ENCODE measurements at places on chromosomes 11 and 22. TPM values are rescaled to one million over a fixed set of nuclear protein-coding genes. Genes with fewer than 3 reads are reported as not detected.

Gene CRYBB1
- not detected for total RNA-seq

Gene EML3
- 26.7 TPM for total RNA-seq

Gene PYGM
- 5.5 TPM for total RNA-seq

- no peaks in the 10 kb centered on the region for H3K36me3 ChIP-seq
- no peak overlapping the region for H3K27ac ChIP-seq
- no peaks in the 10 kb centered on the region for H3K4me1 ChIP-seq
- no peaks in the 10 kb centered on the region for H3K27me3 ChIP-seq
- peak; percentile 82 for DNase-seq
These were observed 33.4 kb downstream of the FDX1 start for GRCh38 chr11:110463153-110463552.

DNA sequence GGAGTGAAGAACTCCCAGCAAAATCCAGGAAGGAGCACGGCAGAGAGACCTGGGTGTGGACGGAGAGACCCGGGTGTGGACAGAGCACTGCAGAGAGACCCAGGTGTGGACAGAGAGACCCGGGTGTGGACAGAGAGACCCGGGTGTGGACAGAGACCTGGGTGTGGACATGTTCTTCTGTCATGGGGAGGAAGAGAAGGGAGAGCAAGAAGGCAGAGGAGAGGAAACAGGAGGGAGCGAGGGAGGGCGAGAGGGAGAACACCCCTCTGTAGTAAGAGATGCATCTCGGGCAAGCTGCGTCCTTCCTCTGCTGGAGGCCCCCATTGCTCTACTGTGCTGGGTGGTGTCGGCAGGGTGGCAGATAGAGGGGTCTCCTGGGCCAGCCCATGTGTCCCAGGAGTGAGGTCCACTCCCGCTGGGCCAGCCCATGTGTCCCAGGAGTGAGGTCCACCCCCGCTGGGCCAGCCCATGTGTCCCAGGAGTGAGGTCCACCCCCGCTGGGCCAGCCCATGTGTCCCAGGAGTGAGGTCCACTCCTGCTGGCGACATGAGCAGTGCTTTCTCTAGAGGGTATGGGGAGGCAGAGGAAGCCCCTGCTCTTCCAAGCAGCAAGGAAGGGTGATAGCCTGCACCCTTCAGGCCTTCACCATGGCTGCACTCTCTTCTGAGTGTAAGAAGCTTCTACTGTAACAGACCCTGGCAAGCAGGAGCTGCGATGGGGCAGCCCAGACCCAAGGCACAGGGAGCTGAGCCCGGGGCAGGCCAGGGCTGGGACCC, 934.2 kb downstream of the BRD1 start:
- DNase-seq = no peak
- no peak overlapping the region for H3K27ac ChIP-seq
- no peaks in the 10 kb centered on the region for H3K4me1 ChIP-seq
- H3K4me3 ChIP-seq = no peak overlapping the region
- peaks cover 13% of the 10 kb centered on the region for H3K27me3 ChIP-seq
- H3K36me3 ChIP-seq = peaks cover 4% of the 10 kb centered on the region

Gene OR5B21
- total RNA-seq = not detected

DNA sequence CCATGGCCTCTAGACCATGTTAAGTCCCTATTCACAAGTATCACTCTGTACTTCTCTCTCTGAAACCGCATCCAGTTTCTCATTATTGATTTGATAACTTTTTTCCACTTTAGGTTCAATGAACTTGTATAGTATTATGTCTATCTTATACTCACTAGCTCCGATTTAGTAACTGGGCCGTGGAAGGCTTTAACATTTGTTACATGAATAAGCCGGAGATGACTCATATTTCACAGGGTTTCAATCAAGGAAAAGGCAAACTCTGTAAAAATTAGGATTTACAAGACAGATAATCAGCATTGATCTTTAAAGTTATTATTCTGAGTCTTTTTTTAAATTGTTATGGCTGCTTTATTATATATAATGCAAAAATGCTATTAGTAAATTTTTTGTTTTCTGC, 662.2 kb upstream of the CNTN5 start:
- H3K4me3 ChIP-seq = no peak overlapping the region
- no peak overlapping the region for H3K27ac ChIP-seq
- no peaks in the 10 kb centered on the region for H3K36me3 ChIP-seq

Gene ABCC8
- total RNA-seq = 5.7 TPM

Gene TSSK2
- not detected for total RNA-seq

- H3K4me3 ChIP-seq = no peak overlapping the region
- no peak for DNase-seq
- H3K36me3 ChIP-seq = no peaks in the 10 kb centered on the region
- no peak overlapping the region for H3K27ac ChIP-seq
- H3K27me3 ChIP-seq = peaks cover 7% of the 10 kb centered on the region
These were observed 3.7 kb upstream of the MIEF1 start for GRCh38 chr22:39498368-39498767.

Gene LRRC56
- total RNA-seq = 2.6 TPM

Gene DDI1
- not detected for total RNA-seq

Gene C11orf68
- 24.7 TPM for total RNA-seq

Gene MYH9
- 122 TPM for total RNA-seq

GRCh38 chr11:35525501-35526175, at the start of gene PAMR1:
PAMR1 (minus strand) TSS chr11:35525616; CDS start chr11:35525585, 31 bp downstream.
- no peaks in the 10 kb centered on the region for H3K27me3 ChIP-seq
- H3K4me1 ChIP-seq = peaks cover 9% of the 10 kb centered on the region
- DNase-seq = peak; percentile 51
- H3K4me3 ChIP-seq = peak within 1 kb of the TSS; percentile 65

- H3K4me1 ChIP-seq = peaks cover 8% of the 10 kb centered on the region
- H3K27me3 ChIP-seq = peaks cover 11% of the 10 kb centered on the region
- peak; percentile 46 for DNase-seq
- H3K4me3 ChIP-seq = peak overlapping the region; percentile 64
- no peaks in the 10 kb centered on the region for H3K36me3 ChIP-seq
These were observed 9.2 kb upstream of the AIFM3 start for GRCh38 chr22:20957683-20958431.

DNA sequence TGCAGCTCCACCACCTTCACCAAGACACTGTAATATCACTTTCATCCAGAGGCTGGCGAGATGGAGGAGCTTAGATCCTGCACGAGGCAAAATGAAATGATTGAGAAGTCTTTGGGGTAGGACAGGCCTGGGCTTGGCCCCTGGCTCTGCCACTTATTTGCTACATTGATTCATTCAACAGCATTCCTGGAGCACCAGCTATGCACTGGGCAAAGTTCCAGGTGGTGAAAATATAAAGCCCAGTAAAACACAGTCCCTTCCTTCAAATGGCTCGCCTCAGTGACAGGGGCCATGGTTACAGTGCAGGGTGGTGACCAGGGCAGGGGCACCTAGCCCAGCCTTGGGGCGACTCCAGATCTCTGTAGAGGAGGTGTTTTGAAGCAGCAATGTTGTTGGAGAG, 19.7 kb downstream of the ALX4 start:
- H3K36me3 ChIP-seq = no peaks in the 10 kb centered on the region
- peaks cover 3% of the 10 kb centered on the region for H3K27me3 ChIP-seq
- no peaks in the 10 kb centered on the region for H3K4me1 ChIP-seq
- no peak for DNase-seq
- no peak overlapping the region for H3K27ac ChIP-seq
- H3K4me3 ChIP-seq = no peak overlapping the region

DNA sequence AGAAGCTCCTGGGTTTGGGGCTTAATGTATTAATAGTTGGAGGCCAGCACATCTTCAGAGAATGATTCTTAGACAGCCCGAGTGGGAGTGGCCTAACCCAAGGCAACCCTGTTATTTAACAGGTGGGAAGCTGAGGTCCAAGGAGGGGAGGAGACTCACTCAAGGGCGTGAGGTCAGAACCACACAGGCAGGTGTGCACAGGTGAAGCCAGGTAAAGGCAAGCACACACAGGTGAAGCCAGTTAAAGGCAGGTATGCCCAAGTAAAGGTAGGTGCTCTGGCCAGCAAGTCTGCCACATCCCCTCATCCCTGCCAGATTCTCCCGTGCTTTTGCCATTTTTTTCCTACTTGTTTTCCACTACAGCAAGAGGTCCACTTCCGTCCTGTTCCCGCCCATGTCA, 2.9 kb upstream of the SHANK2 start:
- no peak overlapping the region for H3K4me3 ChIP-seq
- DNase-seq = no peak
- H3K27ac ChIP-seq = no peak overlapping the region
- peaks cover 5% of the 10 kb centered on the region for H3K27me3 ChIP-seq
- H3K4me1 ChIP-seq = no peaks in the 10 kb centered on the region
- no peaks in the 10 kb centered on the region for H3K36me3 ChIP-seq

DNA sequence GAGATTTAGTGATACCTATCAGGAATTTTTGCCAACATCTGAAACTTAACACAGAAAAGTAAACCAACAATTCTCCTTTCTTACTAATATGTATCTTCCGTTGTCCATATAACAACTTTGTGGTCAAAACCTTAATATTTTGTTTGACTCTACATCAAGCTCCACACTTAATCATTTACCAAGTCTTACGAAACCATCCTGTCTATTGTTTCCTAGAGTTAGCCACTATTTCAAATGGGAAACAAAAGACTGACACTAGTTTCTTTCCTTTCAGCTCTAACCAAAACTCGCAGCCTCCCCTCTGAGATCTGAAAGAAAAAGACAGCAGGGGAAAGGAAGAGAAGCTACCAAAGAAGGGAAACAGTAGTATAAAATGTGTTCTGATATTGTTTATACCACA, 26.5 kb upstream of the PRDM10 start:
- H3K27me3 ChIP-seq = no peaks in the 10 kb centered on the region
- no peak overlapping the region for H3K4me3 ChIP-seq
- no peak for DNase-seq
- H3K36me3 ChIP-seq = no peaks in the 10 kb centered on the region
- no peak overlapping the region for H3K27ac ChIP-seq

Gene OR51I1
- total RNA-seq = not detected

- H3K36me3 ChIP-seq = no peaks in the 10 kb centered on the region
- DNase-seq = no peak
- H3K4me3 ChIP-seq = no peak overlapping the region
- H3K27ac ChIP-seq = no peak overlapping the region
- peaks cover 2% of the 10 kb centered on the region for H3K4me1 ChIP-seq
These were observed 115.8 kb upstream of the NARS2 start for GRCh38 chr11:78690352-78690987.

- no peak overlapping the region for H3K4me3 ChIP-seq
- peaks cover 6% of the 10 kb centered on the region for H3K36me3 ChIP-seq
- no peak overlapping the region for H3K27ac ChIP-seq
These were observed 38.2 kb downstream of the SYTL2 start for GRCh38 chr11:85772695-85773094.

DNA sequence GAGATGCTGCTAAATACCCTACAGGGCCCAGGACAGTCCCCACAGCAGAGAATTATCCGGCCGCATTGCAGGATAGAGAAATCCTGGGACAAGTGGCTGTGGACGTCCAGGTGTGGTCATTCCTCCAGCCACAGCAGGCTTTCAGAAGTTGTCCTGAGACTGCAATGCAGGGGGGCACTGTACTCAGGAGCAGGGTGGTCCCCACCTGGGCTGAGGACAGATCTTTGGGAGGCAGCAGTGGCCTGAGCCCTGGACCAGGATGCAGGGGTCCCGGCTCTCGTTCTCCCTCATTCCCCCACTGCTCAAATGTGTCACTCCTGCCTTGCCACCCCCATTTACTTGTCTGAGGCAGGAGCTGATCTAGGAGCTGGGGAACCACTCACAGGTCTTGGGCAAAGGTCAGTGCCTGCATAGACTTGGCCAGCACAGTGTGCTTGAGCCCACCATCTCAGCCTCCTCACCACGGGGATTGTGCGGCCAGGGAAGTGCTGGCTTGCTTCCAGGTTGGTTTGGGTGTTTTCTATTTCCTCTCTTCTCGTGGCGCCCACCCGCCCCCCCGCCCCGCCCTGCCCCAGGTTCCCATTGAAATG, 15.3 kb downstream of the LINC01488 start:
- H3K27me3 ChIP-seq = no peaks in the 10 kb centered on the region
- no peak for DNase-seq
- H3K27ac ChIP-seq = no peak overlapping the region
- no peak overlapping the region for H3K4me3 ChIP-seq
- peaks cover 1% of the 10 kb centered on the region for H3K4me1 ChIP-seq
- H3K36me3 ChIP-seq = peaks cover under 1% of the 10 kb centered on the region

- H3K27me3 ChIP-seq = no peaks in the 10 kb centered on the region
- H3K27ac ChIP-seq = no peak overlapping the region
- no peak overlapping the region for H3K4me3 ChIP-seq
- H3K4me1 ChIP-seq = no peaks in the 10 kb centered on the region
- DNase-seq = no peak
These were observed 23.2 kb downstream of the TAF1D start for GRCh38 chr11:93718057-93718563.

Gene IGHMBP2
- total RNA-seq = 30.8 TPM

Gene EFEMP2
- 16.3 TPM for total RNA-seq

- no peak overlapping the region for H3K27ac ChIP-seq
- H3K36me3 ChIP-seq = no peaks in the 10 kb centered on the region
- H3K4me3 ChIP-seq = no peak overlapping the region
These were observed 10.7 kb downstream of the DAGLA start for GRCh38 chr11:61690706-61691379.

- H3K27ac ChIP-seq = no peak overlapping the region
- H3K4me3 ChIP-seq = no peak overlapping the region
- H3K27me3 ChIP-seq = peaks cover 2% of the 10 kb centered on the region
- peaks cover 7% of the 10 kb centered on the region for H3K4me1 ChIP-seq
- no peaks in the 10 kb centered on the region for H3K36me3 ChIP-seq
These were observed 5.0 kb upstream of the APOL5 start for GRCh38 chr22:35712672-35713071.

DNA sequence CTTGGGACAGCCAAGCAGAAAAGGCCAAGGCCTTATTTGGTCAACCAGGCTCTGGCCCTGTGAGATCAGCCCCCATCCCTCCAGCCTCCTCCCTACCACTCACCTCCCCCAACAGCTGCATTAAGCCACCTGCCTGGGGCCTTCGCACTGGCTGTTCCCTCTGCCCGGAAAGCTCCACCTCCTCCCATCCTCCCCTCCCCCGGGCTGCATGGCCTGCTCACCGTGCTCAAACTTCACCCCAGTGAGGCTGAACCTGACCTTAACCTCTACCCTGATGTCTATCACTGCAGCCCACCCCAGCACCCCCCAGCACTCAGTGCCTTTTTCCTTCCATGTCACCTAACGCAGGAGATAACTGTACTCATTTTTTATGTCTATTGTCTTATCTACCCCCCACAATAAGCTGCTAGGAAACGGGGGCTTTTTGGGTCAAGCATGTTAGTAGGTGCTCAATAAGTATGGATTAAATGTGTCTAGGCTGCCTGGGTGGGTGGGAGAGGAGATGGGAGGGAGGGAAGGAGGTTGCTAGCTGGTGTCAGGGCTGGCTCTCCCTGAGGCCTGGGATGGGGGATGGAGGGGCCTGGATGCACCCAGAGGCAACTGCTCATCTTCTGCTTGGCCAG, 912 bp downstream of the PTPRCAP start:
- H3K27ac ChIP-seq = peak overlapping the region; percentile 95
- H3K4me1 ChIP-seq = peaks cover 7% of the 10 kb centered on the region
- no peak overlapping the region for H3K4me3 ChIP-seq

Gene HTR3B
- not detected for total RNA-seq

Gene RBMXL2
- not detected for total RNA-seq

Gene BARX2
- not detected for total RNA-seq

DNA sequence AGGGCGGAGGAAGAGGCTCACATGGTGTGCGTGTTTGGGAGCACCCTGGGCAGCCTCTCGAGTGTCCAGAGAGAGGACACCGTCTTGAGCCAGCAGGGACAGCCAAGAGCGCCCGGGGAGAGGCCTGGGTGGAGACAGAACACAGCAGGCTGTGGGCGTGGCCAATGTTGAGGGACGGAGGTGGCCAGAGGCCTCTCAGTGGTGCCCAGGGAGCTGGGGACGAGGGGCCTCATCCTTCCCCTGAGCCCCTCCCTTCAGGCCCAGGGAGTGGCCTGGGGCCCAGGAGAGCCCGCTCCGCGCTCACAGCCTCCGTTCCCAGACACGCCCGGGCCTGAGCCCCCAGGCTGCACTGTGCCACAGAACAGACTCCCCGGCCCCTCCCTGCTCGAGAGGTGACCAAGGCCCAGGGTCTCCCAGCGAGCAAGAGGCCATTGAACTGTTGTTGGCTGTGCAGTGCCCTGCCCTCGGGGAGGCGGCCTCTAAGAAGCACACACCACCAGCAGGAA, 48.4 kb downstream of the CDKN1C start:
- no peaks in the 10 kb centered on the region for H3K36me3 ChIP-seq
- H3K27me3 ChIP-seq = peaks cover 18% of the 10 kb centered on the region
